Activated T-helper 17 cell treated with anti-CD3 and anti-CD28 coated beads, Interleukin-2, amount 50 U/mL, for 72 hours (primary cell): ENCODE measurements at places on chromosomes 1 and 21. TPM values are rescaled to one million over a fixed set of nuclear protein-coding genes. Genes with fewer than 3 reads are reported as not detected.

GRCh38 chr1:72283307-72284083 is 1.2 kb upstream of the NEGR1 start:
- peak; percentile 20 for ATAC-seq

GRCh38 chr1:200415227-200415626 is 5.4 kb upstream of the ZNF281 start:
- ATAC-seq, result no peak

GRCh38 chr1:202202500-202203168 is 9.0 kb downstream of the LGR6 start:
- no peak for ATAC-seq

- ATAC-seq, result no peak
Measured at GRCh38 chr1:36239941-36240637, 15.8 kb downstream of the THRAP3 start.

GRCh38 chr1:246629976-246630375 is 63.7 kb downstream of the CNST start:
- no peak for ATAC-seq

ADAMTS5 gene
- total RNA-seq, result not detected

DNA sequence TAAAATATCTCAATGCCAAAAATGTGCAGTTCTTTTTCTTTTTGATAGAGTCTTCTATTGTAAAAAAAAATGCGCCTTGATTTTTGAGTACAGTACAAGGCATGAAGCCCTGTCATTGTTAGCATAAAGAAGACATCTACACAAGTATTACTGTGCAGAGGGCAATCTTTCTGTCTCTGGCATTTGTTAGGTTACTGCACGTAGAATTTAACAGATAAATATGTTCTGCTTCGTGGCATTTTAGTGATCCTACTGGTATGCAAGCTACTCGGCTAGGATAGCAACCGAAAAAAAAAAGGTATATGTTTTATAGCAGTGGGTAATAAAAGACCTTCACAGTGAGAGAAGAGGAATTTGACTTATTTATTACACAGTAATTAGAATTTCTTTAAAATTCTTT is 492.9 kb upstream of the ADGRL2 start:
- ATAC-seq, result no peak

DNA sequence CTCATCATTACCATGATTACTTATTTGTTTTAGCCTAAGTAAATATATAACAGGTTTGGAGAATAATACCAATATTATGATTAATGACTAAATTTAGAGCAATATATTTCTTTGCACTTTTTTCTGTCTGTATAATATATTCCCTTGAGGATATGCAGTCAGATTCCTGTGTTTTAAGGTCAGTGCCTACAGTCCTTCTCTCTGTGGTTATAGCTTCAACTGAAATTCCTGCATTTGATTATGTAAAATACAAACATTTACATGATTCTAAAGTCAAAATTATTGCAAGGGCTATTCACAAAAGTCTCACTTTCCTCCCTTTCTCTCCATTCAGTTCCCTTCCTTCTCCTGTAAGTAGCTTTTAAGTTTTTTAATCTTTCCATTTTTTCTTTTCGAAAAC is 142.9 kb upstream of the COL6A1 start:
- ATAC-seq, result no peak

- no peak for ATAC-seq
Measured at GRCh38 chr1:6086762-6087376, 41.2 kb downstream of the KCNAB2 start.

- ATAC-seq, result peak; percentile 68
Measured at GRCh38 chr1:186595969-186596368, 84.3 kb downstream of the PTGS2 start.

GRCh38 chr1:156709757-156710489 is 4.5 kb upstream of the CRABP2 start:
- no peak for ATAC-seq

DNA sequence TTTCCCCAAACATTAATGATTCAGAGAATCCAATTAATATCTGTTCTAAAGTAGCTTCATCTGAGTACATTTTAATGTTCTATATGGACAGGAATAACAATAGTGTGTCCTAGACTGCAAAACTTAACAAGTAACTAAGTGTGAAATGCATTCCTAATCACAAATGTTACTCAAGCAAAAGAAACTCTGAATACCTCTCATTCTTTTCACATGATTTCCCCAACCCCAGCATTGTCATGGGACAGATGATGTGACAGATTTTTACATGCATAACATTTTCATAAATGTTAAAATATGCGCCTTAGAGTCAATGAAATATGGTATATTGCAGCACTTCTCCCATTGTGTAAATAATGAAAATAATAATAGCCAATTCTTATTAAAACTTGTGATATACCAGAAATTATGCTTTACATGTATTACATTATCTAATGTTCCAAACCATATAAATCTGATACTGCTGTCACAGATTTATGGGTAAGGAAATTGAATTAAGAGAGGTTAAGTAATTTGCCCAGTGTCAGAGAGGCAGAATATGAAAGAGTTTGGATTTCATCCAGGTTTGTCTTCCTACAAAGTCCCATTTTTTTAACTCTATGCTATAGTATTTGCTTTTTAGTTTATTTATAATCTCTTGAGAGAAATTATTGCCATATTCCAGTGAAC is 269.4 kb downstream of the LRRC7 start:
- no peak for ATAC-seq

DNA sequence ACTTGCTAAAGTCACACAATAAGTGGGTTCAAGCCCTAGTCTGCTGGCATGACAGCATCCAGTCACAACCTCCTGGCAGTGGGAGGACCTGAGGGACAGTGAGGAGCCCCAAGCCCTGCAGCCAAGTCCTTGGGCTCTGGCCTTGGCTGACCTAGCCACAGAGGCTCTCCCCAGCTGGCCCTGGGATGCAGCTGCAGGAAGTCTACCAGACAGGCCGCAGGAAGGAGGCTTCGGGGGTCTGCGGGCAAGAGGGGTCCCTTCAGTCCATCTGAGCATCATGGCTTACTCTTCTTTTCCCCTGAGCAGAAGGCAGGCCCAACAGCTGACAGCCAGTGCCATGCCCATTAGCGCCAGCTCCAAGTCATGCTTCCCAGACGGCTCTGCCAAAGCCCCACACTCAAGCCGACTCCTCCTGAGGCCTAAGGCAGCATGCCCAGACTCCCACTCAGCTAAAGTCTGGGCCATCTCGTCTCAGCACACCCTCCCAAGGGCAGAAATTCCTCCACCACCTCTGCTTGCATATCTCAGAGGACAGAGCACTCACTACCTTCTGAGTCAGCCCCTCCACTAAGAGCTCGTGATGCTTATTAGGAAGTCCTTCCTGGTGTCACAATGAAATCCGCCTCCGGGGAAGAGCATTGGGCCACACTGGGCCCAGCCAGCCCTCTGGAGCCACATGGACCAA is 20.1 kb downstream of the SLC1A7 start:
- no peak for ATAC-seq

DNA sequence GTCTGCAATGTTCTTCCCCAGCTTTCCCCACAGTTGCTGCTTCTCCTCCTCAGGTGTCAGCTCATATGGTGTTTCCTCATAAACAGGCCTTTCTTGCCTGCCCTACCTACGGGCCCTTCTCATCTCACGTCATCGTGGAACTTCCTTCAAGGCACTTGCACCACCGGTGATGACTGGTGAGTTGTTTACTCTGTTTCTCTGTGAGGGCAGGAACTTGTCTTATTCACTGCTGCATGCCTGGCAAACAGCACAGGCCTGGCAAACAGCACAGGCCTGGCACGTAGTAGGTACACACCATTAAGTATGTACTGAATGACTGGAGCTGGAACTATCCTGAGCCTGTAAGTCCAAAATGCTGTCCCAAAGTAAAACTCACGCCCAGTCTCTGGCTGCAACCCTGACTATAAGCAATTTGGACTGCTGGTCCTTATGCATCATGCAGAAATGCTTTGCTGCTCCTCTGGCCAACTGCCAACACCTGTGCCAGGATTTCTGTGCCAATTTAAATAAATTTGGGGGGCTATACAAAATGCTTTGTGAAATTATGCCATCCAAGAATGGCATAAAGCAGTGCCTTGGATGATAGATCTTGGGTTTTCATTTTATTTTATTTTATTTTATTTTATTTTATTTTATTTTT is 25.7 kb downstream of the STK40 start:
- ATAC-seq, result peak; percentile 95

DNA sequence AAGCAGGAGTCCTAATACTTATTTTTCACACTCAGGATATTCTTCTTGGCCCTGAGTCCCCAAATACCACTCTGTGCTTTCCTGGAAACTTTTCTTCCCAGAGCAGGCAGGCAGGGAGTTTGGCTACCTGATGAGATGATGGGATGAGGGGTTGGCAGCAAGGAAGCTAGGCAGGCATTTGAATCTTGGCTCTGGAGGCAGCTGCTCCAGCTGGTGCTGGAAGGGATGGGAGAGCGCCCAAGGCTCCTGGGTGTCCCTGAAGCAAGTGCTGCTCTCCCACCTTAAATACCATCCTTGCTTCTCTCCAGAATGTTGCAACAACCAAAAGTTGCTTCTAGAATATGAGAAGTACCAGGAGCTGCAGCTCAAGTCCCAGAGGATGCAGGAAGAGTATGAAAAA is 48.0 kb upstream of the TMEM125 start:
- no peak for ATAC-seq

DNA sequence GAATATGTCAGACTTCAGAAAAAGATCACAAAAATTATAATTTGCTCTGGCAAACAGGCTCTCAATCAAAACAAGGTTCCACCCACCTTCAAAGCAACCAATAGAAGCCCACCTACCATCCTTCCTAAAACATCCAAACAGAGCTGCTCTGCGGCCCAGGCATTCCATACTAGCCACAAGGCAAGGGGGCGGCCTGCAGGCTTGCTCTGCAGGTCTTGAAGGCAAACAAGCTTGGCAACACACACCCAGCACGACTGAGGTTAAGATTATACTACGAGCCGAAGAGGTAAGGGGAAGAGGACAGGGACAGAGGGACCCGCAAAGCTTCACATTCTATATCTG is 207.3 kb downstream of the SLC45A1 start:
- ATAC-seq, result no peak

TMCC2 gene
- 2.6 TPM for total RNA-seq

FAM78B gene
- 0.16 TPM for total RNA-seq

- ATAC-seq, result no peak
Measured at GRCh38 chr1:217260676-217261075, 370.2 kb downstream of the GPATCH2 start.

GRCh38 chr1:77021732-77022131 is 154.5 kb downstream of the ST6GALNAC5 start:
- ATAC-seq, result no peak

KIAA0040 gene
- total RNA-seq, result 34.8 TPM

- no peak for ATAC-seq
Measured at GRCh38 chr1:244035358-244035757, 15.7 kb upstream of the ZBTB18 start.

DNA sequence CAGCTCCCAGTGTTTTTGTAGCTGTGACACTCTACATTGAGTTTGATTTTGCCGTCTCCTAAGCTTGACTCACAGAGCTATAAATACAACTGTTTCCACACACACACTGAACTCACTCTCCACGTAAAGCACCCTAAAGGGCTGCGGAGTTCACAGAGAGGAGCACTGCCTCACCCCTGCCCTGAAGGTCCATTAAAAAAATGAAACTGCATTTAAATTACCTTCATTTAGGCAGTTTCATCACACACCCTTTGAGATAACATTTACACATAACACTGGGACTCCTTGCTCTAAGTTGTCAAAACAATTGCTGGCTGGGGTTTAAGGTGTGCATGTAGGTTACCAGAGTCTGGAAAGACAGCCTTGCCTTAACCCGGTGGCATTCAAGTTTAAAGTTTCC is 137.1 kb upstream of the MAGI3 start:
- ATAC-seq, result no peak

DCDC2B gene
- total RNA-seq, result 0.28 TPM

CA14 gene
- total RNA-seq, result not detected

- ATAC-seq, result no peak
Measured at GRCh38 chr1:222181191-222181590, 366.7 kb downstream of the HHIPL2 start.

ERICH3 gene
- not detected for total RNA-seq
